ENCODE measurements at places on chromosomes 4 and X. TPM values are rescaled to one million over a fixed set of nuclear protein-coding genes. Genes with fewer than 3 reads are reported as not detected.

The LRCH2 gene
- total RNA-seq: 9.7 TPM

The RPA4 gene
- 10.5 TPM for total RNA-seq

The CPE gene
- total RNA-seq: 37.9 TPM

The ADAM29 gene
- total RNA-seq: not detected

The PNCK gene
- total RNA-seq: 0.47 TPM

The CXCL10 gene
- total RNA-seq: 1.3 TPM

The TMEM271 gene
- total RNA-seq: not detected

DNA sequence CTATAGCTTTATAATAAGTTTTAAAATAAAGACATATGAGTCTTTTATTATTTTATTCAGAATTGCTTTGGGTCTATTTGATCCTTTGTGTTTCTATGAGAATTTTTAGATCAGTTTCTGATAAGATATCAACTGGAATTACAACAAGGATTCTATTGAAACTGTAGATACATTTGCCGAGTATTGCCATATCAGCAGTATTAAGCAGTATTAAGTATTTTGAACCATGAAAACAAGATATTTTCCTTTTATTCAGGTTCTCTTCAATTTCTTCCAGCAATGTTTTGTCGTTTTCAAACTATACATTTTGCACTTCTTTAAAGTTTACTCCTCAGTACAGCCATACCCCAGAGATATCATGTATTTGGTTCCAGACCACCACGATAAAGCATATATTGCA, 598.8 kb downstream of the DACH2 start:
- DNase-seq: no peak

DNA sequence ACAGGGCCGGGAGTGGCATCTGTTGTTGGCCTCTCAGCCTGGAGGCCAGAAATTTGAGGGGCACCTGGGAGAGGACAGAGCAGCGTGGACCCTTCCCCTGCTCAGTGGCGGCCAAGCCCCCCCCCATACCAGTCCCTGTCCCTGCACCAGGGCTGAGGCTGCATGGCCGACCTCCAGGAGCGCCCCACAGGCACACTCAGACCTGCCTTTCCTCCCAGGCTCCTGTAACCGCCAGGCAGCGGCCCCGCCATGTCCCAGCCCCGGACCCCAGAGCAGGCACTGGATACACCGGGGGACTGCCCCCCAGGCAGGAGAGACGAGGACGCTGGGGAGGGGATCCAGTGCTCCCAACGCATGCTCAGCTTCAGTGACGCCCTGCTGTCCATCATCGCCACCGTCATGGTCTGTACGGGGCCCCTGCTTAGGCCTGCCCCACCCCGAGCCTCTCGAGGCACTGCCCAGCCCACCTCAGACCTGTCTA, 15.3 kb downstream of the TMEM175 start:
- DNase-seq: no peak

GRCh38 chrX:103517246-103517645, 2.0 kb downstream of the RAB40A start:
- DNase-seq: no peak

DNA sequence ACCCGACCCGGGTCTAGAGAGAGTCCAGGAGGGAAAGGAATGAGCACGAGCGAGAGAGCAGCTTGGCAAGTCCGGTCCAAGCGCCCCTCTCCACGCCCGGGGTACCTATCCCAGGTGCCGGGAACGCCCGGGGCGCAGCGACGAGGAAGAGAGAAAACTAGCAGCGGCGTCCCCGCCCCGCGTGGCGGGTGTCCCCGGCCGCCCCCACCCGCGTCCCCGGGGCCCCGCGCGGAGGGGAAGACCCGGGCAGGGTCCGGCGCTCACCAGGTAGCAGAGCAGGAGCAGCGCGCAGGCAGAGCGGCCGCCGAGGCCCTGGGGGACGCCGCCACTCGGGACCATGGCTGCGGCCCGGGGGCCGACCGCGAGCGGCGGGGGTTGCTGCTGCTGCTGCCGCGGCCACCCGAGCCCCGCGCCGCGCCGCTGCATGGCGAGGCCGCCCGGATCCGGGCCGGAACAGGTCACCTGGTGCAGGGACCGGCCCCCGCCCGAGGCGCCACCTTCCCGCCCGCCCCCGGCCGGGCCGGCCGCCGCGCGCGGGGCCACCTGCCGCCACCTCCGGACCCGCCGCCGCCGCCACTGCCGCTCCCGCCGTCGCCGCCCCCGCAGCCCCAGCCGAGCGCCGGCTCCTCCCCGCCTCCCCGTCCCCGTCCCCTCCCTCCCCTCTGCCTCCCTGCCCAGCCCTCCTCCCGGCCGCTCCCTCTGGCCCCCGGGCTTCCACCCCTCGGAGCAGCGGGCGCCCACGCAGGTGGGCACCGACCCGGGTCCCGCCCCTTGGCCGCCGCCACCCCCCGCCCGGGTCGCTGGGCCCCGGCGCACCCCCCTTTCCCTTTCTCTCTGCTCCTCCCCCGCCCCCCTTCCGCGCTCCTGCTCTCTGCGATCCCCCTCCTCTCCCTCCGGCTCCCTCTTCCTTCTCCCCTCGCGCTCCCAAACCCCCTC, at the start of gene SEL1L3:
Gene SEL1L3, minus strand, starts transcription at position 578 of the 936 bp plus-strand sequence. Its CDS starts 152 bp downstream, at position 426.
- DNase-seq: peak; percentile 94

- DNase-seq: no peak
These were observed 244.3 kb downstream of the RBMX2 start for GRCh38 chrX:130645955-130646583.

- DNase-seq: no peak
These were observed 28.7 kb upstream of the FAM9B start for GRCh38 chrX:9062641-9063040.

DNA sequence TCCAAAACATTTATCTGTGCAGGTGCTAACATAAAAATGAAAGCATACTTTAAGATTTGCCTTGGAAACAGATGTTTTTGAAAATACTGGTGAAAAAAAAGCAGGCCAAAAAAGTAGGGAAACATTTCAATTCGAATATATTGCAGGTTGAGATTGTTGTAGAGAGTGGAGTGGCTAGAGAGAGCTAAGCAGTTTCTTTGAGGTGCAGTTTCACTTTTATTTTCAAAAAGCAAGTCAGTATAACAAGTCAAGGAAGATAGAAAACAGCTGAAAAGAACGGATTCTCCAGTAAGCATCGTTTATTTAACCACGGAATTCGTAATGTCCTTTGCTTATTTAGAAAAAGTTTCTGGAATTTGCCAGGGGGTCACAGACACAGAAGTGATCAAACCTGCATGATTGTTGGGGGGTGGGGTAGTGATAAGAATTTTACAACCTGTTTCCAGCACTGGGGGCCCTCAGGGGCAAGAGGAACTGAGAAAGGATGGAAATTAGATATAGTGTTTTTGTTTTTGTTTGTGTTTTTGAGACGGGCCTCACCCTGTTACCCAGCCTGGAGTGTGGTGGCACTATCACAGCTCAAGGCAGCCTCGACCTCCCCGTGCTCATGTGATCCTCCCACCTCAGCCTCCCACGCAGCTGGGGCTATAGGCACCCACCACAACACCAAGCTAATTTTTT, 175.0 kb downstream of the TENM3 start:
- DNase-seq: no peak

GRCh38 chr4:23822181-23822580, 67.7 kb downstream of the PPARGC1A start:
- DNase-seq: no peak

GRCh38 chr4:147596377-147596776, 20.8 kb upstream of the TMEM184C start:
- no peak for DNase-seq

DNA sequence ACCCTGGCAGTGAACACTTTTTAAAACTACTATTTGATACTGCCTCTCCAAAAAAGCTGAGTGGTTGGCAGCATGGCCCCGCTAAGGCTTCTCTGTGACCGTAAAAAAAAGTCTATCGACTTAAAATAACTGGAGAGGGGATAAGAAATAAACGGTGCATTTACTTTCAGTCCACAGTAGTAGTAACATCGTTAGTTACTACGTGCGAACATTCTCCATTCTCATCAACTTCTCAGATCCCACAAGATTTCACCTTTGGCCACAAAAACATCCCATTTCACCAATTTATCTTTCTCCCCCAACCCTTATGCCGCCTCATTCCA, 524 bp upstream of the EXOSC9 start:
- DNase-seq: no peak

DNA sequence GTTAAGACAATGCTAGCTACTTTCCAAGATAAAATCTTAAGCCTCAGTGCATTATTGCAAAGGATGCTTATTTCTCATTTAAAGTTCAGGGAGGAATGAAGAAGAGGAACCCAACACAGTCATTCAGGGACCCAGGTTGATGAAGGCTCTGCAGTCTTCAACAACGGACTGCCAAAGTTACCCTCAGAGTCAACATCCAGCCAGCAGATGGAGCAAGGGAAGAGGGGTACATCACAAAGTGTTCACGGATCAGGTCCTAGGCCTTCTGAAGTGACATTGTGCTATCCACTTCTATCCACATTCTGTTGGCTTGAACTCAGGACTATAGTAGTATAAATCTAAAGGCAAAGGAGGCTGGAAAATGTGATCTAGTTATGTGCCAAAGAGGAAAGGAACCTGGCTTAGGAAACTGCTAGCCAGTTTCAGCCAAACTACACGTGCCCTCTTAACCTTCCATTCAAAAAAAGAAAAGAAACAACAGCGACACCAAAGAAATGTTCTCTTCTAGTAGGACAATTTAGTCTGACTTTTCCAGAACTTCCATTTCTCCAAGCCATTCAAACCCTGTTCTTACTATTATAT, 28.8 kb downstream of the NKX6-1 start:
- DNase-seq: no peak

DNA sequence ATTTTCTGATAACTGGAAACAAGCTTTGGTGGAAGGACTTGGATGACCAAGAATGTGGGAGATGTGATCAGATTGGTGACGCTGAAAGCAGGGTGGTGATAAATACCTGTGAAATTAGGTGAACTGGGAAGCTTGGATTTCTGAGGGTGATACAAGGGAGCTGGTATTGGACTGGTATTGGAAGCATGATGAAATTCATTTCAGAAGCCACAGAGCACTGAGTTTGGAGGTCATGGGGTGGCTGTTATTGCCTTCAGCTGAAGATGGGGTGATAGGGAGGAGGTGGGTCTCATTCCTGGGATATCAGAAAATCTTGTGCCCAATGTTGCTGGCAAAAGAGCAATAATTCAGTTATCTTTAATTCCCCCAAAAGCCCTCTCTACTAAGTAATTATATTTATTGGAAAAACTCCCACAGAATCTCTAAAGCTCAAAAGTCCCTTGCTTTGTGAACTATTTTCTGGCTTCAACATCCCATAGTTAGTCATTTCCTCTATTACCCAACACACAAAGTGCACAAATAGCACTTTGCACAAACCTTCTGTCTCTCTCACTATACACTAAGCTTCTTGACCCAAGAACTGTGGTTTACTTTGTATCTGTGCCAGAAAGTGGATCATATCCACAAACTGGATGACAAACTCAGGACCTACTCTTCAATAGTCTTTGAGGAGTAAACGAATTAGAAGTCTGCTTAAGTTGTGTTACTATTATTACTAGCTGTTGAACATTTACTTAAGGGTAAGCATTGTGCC, 23.1 kb upstream of the CAMK2D start:
- DNase-seq: no peak

DNA sequence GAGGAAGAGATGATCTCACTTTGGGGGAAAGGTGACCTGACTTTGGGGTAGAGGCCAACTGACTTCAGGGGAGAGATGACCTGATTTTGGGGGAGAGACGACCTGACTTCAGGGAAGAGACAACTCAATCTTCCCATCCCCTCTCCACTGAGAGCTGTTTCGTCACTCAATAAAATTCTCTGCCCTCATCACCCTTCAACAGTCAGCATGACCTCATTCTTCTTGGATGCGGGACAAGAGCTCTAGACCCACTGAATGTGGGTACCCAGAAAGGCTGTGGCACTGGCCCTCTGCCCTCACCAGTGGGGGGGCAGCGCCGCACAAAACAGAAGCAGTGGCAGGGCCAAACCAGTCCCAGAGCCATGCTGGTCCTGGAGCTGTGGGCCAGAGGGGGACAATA, 34.6 kb downstream of the ATXN3L start:
- no peak for DNase-seq

GRCh38 chrX:49161632-49162031, 926 bp upstream of the MAGIX start:
- DNase-seq: no peak

- no peak for DNase-seq
These were observed 44.0 kb upstream of the LDB2 start for GRCh38 chr4:16942491-16942890.

- DNase-seq: no peak
These were observed 121.6 kb downstream of the RASL11B start for GRCh38 chr4:52983563-52984303.

GRCh38 chrX:105265093-105265492, 44.6 kb upstream of the TEX13A start:
- no peak for DNase-seq

DNA sequence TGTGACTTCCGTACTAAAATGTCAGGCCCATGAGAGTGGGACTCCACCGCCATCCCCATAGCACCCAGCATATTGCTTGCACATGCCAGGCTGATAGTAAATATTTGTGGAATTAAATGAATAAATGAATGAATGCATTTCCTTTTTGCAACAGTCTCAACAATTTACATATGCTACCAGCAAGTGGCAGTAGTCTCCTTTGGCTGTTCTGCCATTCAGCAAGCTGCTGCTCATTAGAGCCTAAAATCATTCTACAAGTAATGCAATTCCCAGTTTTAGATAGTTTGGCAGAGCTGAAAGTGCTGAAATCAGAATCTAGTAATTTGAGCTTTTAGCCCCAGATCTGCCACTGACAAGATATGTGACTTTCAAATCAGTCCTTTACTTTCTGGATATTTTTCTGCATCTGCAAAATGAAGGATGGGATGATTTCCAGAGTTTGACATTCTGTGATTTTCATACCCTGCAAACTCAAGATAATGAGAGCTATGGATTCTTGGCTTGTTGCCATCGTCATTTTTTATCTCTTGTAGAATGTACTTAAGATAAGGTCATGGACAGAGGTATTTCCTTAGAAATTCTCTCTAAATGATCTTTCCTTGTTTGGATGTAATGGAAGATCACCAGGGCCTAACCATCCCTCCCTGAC, 35.7 kb upstream of the INTS6L start:
- no peak for DNase-seq

DNA sequence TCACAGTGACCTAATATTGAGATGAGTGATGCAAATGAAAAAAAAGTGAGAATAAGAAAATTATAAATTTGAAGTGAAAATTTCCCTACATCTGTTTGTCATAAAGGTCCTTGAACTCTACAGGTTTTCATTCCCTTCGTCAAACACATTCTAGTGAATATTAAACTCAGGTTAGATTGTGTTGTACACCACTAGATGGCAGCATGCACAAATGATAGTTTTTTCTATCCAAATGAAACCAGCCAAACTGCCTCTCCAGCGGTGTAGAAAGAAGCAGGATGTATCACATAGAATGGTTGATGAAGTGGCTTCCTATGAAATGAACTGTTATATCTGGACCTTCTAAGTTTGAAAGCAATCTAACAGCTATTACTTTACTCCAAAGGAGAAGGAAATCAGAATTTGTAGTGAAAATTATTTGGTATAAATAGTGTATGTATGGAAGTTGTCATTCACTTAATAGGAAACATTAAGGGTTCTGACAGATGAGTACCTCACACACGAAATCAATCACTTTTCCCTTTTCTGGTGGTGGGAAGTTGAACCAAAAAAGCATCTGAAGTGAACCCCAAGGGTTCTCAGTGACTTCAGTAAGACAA, 382.7 kb downstream of the UNC5C start:
- no peak for DNase-seq
